ENCODE measurements at places on chromosomes 1 and 21.

GRCh38 chr1:90039652-90040051, 44.7 kb downstream of the ZNF326 start:
- no peak for DNase-seq

- no peak for DNase-seq
Measured at GRCh38 chr1:81600878-81601622, 199.7 kb upstream of the ADGRL2 start.

DNA sequence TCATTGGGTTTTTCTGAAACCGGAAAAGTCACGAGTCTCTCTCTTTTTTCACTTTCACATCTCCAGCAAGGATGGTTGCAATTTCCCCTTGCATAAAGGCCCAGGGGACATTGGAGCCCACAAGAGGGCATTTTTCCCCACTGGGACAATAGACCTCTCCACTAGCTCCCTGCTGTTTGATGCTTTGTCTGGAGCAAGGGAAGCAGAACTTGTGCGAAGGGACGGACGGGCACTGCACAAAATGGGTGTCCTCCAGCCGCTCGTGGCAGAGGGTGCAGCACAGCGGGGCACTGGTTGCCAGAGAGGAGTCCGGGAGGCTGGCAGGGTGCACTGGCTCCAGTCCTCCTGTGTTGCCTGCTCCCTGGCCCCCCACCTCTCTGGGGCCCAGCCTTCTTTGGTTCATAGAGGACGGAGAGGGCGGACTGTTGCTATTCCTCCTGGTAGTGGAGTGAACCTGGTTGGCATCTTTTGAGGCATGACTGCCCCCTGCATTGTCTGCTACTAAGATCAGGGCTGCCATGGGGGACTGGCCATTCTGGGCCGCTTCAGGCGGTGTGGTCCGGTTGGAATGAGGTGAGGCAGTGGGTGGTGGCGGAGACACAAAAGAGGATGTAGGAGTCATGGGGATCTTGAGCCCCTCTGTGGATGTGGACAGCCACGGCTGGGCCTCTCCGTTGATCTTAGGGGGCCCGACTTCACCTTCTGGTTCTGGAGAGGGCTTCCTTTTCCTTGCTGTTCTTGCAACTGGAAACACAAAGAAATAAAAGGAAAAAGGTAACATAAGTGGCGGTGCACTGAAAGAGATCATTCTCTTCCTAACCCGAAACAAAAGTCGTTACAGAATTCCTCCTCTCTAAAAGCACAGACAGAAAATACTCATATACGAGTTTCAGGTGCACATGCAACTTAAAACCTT, 2.6 kb downstream of the IRF2BP2 start:
- peak; percentile 56 for DNase-seq

- peak; percentile 74 for DNase-seq
Measured at GRCh38 chr1:39575191-39576015, 1.2 kb downstream of the PABPC4 start.

GRCh38 chr21:39020751-39021477, 162.3 kb downstream of the PSMG1 start:
- DNase-seq: peak; percentile 67

GRCh38 chr1:30695439-30695841, 27.9 kb downstream of the MATN1 start:
- DNase-seq: peak; percentile 67

- no peak for DNase-seq
Measured at GRCh38 chr21:18987520-18988026, 584.0 kb upstream of the TMPRSS15 start.

DNA sequence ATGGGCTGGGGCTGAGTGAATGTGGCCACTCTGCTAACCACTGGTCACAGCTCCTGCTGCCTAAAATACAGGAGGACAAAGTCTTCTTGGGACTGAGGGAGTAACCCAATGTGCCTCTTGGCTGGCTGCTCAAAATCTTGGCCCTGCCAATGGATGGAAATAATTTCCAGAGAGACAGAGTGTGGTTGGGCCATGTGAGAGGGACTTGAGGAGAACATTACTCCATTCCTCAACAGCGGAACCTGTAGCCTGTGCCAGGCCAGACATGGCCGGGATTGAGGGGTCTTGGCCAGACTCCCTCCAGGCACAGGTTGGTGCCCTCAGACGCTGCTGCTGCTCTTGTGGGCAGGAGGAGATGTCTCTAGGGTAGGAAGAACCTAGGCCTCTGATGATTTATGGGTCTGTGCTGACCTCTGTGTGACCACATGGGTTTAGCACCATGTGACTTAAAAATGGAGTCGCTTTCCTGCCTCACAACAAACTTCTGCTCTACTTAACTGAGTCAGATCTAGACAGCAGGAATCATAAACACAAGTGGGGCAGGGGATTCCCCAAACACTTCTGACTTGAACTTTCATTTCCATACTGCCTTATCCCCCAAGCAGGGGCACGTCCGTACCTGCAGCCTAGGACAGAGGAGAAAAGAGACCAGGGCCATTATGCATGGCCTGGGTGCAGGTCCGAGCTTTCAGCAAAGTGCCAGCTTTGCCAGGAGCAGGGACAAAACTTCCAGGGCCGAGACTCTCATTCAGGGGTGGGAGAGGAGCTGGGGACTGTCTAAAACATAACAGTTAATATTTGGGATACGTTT, 79.2 kb downstream of the CD34 start:
- no peak for DNase-seq

DNA sequence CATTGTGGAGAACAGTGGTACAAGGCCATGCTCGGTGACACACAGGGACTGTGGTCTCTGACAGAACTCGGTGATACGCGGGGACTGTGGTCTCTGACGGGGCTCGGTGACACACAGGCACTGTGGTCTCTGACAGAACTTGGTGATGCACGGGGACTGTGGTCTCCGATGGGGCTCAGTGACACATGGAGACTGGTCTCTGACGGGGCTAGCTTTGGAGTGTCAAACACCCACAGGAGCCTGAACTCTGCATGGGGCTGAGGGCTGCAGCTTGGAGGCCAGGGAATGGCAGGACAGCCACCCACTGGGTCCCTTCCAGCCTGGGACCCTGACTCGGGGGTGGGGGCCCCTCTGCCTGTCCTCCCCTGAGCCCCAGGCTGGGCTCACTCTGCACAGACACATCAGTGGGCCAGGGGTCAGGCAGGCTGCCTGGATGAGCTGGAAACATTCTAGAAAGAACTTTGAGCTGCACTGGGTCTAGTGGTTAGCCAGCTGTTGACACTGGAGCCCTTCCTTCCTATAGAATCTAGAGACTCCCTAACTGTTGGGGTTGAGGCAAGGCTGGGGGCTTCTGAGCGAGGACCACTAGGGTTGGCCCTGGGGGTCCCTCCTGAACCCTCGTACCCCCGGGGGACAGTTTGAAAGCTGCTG, 49.8 kb downstream of the DISP3 start:
- no peak for DNase-seq

DNA sequence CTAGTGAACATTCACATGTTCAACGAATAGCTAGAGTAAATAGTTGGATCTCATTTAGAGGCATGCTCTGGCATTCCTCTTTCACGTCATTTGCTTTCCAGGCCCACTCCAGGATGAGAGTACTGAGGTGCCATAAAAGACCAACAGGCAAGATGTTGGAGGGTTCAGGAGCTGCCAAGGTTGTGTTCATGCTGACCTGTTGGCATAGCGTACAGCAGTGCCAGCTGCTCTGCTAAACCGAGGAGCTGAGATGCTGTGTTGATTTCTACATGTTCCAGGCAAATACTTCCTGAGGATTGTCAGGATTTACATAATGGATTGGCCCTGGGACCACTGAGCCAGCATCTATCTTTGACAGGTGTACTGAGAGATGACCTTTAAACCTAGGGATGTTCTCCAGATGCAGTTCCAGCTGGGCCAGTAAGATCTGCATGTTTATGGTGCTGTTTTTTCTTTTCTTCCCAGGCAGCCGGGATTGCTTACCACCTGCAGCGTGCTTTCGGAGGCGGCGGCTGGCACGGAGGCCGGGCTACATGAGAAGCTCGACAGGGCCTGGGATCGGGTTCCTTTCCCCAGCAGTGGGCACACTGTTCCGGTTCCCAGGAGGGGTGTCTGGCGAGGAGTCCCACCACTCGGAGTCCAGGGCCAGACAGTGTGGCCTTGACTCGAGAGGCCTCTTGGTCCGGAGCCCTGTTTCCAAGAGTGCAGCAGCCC, 66.9 kb downstream of the DISC1 start:
- peak; percentile 44 for DNase-seq

DNA sequence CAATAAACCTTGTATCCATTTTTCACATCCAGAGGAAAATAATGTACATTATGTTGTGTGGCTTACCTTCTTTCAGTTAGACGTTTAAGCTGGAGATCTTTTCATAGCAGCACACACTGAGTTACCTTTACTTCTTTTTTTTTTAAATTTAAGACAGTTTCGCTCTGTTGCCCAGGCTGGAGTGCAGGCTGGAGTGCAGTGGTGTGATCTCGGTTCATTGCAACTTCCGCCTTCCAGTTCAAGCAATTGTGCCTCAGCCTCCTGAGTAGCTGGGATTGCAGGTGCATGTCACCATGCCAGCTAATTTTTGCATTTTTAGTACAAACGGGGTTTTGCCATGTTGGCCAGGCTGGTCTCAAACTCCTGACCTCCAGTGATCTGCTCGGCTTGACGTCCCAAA, 7.4 kb upstream of the CAMTA1 start:
- no peak for DNase-seq

DNA sequence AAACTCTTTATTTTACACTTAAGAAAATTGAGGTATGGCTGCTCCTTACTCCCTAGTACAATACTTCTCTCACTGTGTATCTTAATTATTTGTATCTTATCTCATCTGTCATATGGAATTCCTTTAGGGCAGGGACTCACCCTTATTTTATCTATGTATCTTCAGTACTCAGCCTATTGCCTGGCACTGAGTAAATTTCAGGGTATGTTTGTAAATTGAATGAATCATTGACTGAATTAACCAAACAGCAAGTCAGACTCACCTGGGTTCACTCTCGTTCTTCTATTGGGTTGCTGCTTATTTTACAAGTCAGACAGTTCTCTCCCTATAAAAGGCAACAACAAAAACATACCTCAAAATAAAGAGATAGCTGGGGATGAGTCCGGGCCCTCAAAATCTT, 63.8 kb downstream of the LAMC1 start:
- DNase-seq: no peak

- no peak for DNase-seq
Measured at GRCh38 chr1:179923029-179923428, 31.6 kb upstream of the CEP350 start.

DNA sequence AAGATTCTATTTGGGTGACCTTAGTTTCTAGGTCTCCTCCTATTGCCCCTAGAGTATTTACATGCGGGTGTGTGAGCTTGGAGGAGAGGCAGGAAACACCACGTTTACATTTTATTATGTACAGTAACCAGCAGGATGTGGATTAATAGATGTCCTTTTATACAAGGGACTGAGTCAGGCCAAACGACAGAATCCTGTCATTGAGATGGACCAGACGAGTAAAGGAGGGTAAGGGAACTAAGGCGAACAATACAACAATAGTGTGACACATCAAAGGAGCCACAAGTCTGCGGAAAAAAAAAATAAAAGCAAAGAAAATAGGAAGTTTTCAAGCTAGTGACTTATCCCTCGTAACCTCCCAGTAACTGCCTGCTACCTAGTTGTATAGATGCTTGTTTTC, 151.1 kb downstream of the GABPA start:
- no peak for DNase-seq

GRCh38 chr1:15326691-15327588, 79.9 kb downstream of the FHAD1 start:
- no peak for DNase-seq

DNA sequence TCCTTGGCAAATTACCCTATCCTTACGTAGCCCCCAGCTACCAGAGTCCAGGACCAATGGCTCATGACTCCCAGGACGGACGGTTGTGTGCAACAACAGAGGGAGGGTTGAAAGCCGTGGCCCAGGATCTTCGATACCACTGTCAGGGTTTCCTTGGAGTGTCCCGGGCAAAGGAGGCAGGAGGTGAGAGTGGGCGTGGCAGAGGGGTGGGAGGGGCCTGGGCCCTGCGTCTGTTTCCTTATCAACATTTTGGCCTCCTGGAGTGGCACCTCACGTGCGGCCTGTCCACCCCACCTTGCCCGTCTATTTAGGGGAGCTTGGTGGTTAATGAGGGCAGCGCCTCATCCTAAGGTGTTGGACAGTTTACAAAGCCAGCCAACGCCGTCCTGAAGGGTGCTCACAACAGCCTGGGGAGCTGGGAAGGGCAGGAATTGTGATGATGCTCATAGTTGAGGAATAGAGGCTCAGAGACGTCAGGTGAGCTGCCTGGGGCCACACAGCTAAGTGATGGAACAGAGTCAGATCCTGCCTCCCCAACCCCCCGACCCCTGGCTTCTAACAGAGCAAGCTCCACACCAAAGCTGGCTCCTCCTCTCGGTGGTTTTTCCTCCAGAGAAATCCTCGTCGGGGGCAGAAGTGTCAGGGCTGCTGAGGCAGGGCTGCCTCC, 17.4 kb upstream of the ARHGEF10L start:
- DNase-seq: no peak

GRCh38 chr1:209870151-209870831, 42.5 kb downstream of the UTP25 start:
- DNase-seq: no peak

DNA sequence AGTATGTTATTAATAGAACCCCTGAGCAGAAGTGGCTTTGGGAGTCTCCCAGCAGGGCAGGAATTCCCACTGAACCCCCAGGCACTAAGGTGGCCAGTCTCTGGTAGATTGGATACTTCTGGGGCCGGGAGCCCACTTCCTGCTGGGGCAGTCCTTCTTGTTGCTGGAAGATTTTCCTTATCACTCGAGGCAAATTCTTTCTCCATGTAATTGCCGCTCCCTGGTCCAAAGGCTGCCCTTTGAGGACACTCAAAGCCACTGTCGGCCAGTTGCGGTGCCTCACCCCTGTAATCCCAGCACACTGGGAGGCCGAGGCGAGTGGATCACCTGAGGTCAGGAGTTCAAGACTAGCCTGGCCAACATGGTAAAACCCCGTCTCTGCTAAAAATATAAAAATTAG, 22.6 kb upstream of the TNFRSF1B start:
- no peak for DNase-seq

DNA sequence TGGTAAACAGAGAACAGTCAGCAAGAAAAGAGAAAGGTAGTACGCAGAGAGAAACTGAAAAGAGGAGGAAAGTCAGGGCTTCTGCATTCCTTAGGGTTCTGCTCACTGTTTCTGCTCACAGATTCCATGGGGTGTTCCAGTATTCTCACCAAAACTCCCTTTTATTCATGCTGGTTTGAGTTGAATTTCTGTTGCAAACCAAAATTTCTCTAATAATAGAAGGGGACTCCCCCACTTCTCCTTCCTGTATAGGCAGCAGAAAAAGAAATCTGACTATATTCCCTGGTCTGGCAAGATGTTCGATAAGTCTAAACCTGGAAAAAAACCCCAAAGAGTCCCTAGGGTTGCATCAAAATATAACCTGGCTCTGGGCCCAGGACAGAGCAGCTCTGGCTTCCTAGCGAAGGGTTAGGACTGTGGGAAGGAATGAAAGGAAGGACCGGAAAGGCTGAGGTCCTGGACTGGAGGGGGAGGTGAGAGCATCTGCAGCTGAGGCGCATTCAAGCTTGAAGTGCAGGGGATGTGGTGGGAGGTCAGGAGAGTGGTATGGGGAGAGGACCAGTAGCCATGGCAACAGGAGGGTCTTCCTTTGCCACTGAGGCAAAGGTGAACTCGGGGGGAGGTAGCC, 18.8 kb upstream of the RGS16 start:
- DNase-seq: no peak
